Pancreas (tissue), 10 donors: ENCODE measurements at places on chromosomes 6 and 20.

GRCh38 chr6:114339706-114340105, 3.1 kb downstream of the HS3ST5 start:
- no peak for DNase-seq

DNA sequence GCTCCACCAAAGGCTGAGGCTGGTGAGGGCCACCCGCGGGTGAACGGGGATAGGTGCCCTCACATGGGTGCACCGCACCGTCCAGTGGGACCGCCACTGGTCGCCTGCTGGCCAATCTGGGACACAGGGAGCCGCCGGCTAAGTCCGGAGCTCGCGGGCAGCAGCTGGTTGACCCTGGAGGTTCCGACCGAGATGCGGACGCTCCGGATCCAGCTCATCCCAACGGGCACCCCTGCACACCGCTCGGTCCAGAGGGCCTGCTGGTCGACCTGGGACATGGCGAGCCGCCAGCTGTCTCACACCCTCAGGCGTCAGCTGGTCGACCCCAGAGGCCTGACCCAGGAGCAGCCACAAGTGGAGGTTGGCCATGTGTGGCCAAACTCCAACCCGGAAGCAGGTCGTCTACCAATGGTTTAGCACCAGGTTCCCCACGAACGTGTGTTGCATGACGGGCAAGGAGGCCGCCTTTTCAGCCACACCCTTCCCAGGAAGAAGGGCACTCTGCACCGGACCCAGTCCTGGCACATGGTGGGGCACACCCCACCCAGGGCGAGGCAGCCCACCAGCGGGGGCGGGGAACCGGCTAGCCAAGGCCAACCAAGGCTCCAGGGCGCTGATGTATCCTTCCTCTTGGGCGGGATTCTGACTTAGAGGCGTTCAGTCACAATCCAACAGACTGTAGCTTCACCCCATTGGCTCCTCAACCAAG, 746.0 kb upstream of the DEFB115 start:
- DNase-seq, result no peak

DNA sequence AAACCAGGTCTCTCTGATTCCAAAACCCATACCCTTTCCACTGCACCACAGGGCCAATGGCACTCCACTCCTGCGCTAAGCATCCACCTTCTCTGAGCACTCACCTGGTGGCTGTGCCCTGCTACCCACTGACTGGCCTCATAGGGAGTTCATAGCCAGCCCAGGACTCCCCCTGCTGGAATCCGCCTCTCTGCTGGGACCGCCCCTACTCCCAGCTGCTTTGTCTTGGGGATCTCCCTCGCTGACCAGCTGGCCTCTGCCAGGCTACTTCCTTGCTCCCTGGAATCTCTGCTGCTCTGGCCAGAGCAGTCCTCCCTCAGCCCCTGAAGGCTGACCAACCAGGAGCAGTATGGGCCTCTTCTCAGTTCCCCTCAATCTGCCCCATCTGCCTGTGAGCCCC, 129.7 kb downstream of the FAXC start:
- DNase-seq, result peak; percentile 9

DNA sequence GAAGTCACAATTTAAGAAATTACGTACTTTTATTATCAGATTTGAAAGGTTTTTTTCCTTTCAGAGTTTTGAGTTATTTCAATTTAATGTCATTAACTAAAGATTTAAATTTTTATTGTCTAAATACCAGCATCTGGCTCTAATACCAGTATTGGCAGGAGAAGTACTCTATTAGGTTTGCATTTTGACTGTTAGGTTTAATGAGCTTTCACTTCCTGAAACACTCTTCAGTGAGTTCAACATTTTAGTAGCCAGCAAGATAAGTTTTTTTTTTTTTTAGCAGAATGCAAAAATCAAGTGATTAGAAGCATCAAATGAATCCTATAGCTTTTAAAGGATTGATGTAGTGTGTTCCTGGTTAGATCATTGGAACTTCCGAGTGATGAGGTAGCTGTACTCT, 34.0 kb upstream of the SCGN start:
- DNase-seq, result no peak

DNA sequence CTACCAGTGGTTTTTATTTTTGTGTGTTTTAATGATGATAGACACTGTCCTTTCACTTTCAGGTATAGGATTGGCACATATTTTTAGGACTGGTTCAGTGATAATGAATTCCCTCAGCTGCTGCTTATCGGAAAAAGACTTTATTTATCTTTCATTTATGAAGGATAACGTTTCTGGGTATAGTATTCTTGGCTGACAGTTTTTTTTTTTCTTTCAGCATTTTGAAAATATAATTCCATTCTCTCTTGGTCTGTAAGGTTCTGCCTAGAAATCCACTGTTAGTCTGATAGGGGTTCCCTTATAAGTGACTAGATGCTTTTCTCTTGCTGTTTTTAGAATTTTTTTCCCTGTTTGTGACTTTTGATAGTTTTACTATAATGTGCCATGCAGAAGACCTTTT, 313.1 kb downstream of the TENT5A start:
- DNase-seq, result no peak

- DNase-seq, result peak; percentile 77
These were observed 170.2 kb upstream of the ZNF217 start for GRCh38 chr20:53763707-53764414.

DNA sequence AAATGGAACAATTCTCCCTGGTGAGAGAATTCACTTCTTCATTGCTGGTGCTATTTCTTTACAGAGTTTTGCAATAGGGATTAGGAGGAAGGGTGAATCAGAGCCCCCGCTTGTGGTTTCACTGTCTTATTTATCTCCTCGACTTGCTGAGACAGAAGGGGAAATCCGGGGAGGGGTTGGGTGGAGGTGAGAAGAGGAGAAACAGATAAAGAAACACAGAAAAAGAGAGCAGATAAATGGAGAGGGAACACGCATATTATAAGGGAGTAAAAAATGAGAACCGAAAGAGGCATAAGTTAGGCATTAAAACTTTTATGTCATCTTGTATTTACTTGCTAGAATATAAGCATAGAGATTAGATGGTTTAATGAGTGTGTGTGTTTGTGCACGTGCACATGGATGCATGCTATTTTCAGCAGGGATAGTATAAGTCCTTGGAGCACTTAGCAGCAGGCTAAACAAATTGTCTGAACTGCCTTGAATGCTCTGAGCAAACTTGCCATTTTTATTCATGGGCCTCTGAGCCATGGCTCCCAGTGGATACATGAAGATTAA, 105.0 kb downstream of the OLIG3 start:
- DNase-seq, result no peak
